Thyroid gland (tissue), 4 donors: ENCODE measurements at places on chromosomes 6 and 20.

- no peak for DNase-seq
Measured at GRCh38 chr6:145148776-145149175, 586.5 kb downstream of the EPM2A start.

DNA sequence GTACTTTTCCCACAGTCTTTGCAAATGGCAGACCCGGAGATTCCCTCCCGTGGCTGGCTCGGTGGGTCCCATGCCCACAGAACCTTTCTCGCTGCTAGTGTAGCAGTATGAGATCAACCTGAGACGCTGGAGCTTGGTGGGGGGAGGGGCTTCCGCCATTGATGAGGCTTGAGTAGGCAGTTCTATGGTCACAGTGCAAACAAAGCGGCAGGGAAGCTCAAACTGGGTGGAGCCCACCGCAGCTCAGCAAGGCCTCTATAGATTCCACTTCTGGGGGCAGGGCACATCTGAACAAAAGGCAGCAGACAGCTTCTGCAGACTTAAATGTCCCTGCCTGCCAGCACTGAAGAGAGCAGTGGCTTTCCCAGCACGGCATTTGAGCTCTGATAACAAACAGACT is 186.0 kb upstream of the KCNK16 start:
- DNase-seq: no peak

GRCh38 chr6:55405474-55406235 is 78.4 kb downstream of the GFRAL start:
- no peak for DNase-seq

DNA sequence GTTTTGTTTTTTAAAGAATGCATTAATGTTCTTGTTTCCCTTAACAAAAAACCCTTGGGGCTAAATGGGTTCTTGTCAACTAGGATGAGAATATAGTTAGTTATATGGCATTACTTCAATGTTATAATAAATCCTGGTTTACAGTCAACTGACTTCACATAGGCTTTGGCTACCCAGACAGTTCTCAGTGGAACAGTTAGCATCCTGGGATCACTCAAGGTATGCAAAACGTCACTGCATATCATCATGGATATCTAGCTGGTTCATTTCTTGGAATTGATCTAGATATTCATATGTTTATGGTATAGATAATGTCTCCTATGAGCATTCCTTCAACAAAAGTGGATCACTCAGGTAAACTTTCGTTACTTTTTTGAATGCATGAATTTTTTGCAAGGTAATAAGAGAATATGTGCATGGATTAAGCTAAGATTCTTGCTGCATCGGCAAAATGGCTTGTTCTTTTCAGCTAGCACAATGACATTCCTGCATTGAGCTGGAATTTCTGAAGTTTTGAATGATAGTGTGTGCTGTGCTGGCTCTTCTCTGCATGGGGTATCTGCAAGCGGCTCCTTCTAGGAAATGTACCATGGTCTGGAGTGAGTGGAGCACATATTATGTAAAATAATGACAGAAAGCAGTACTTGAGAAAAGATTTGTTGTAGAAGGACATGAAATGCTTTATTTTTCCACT is 138.9 kb downstream of the ADGRG6 start:
- no peak for DNase-seq

DNA sequence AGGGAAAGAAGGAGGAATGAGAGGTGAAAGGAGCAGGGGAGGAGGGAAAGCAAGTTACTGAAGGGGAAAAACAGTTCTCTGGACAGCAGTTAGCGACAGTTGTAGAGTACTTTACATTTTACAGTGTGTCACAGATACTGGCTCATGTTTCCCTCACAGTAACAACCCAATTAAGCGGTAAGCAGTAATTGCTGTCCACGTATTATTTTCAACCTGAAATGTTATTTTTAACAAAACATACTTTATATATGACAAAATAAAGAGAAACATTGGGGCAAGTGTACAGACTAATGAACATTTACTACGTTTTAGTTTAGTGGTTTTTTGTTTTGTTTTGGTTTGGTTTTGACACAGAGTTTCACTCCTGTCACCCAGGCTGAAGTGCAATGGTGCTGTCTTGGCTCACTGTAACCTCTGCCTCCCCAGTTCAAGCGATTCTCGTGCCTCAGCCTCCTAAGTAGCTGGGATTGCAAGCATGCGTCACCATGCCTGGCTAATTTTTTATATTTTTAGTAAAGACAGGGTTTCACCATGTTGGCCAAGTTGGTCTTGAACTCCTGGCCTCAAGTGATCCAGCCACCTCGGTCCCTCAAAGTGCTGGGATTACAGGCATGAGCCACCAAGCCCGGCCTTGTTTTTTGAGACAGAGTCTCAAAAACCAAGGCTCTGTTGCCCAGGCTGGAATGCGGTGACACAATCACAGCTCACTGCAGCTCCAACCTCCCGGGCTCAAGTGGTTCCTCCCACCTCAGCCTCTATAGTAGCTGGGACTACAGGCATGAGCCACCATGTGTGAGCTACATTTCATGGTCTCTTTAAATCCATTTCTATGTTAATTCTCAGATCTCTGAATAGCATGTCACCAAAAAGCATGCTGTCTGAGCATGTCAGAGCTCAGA is 22.6 kb upstream of the BTN3A2 start:
- no peak for DNase-seq

- no peak for DNase-seq
Measured at GRCh38 chr6:20197251-20197650, 15.0 kb downstream of the MBOAT1 start.

GRCh38 chr6:131949909-131950766 is 1.0 kb downstream of the CCN2 start:
- peak; percentile 87 for DNase-seq

- no peak for DNase-seq
Measured at GRCh38 chr6:11766589-11767450, 11.8 kb downstream of the ADTRP start.

DNA sequence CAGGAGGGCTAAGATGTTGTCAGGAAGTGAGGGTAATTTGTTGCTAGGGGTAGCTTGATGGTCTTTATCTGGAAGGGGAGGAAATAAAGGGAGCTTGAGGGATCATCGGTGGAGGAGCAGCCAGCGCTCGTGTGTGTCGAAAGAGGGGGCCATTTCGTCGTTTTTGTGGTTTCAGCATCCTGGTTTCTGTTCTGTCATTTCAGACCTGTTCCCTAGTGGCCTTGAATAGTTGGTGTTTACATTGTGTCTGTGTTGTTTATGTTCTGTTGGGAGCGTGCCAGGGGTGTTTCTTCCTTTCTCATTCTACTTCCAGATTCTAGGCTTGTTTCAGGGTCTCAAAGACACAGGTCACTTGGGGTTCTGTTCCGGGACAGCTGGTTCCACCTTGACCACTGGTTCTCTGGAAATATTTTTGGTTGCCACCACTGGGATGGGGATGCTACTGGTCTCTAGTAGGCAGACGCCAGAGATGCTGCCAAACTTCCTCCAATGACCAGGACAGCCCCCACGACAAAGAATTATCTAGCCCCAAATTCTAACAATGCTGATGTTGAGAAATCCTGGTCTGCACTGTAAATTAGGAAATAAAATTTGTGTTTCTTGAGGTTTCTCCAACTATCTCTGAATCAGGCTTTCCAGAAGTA is 113.9 kb upstream of the NAA20 start:
- DNase-seq: peak; percentile 17

DNA sequence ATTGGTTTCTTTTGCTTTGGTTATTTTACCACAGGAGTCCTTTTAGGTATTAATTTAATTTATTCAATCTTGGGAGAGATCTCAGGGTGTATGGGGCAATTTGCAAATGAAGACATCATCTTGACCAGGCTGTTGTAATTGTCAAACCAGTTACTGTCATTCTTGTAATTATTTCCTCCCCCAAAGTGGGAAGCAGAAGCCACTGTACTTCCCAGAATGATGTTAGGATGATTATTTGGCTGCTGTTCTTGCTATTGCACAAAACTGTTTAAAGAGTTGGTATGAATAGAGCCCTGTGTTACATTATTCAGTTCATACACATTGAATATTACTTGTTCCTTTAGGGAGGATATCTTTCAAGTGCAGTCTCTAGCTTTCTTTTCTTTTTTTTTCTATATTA is 1.7 kb downstream of the TAAR6 start:
- DNase-seq: no peak

DNA sequence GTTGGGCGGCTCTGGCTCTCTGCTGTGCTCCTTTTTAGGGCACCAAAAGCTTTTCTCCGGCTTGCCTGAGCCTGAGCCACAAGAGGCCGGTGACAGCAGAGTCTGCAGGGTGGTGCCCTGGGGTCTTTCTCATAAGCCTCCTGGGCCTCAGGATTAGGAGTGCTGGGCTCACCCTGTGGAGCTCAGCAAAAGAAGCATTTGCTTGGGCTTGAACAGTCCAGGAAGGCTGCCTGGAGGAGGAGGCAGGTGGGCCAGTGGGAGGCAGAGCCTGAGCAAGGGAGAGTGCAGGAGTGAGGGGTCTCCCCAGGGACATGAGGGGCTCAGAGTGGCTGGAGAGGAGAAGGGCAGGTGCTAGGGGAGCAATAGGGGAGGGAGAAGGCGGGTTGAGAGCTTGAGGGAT is 32.9 kb upstream of the MRGBP start:
- no peak for DNase-seq

- peak; percentile 35 for DNase-seq
Measured at GRCh38 chr6:42453654-42454427, 2.1 kb upstream of the TRERF1 start.

DNA sequence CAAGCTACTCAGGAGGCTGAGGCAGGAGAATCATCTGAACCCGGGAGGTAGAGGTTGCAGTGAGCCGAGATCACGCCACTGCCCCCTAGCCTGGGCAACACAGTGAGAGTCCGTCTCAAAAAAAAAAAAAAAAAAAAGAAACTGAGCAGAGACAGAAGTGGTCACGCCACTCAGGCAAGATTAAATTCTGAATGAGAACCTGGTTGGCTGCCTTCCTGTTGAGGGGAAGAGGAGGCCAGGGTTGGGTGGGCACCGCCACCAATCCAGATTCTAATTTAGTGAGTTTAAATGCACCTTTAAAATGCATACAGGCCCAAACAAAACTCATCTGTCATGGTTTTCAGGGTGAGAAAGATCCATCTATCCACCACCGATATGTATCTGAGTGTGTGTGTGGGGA is 23.7 kb upstream of the CCDC167 start:
- peak; percentile 11 for DNase-seq

- no peak for DNase-seq
Measured at GRCh38 chr6:66149132-66149531, 442.1 kb upstream of the EYS start.

DNA sequence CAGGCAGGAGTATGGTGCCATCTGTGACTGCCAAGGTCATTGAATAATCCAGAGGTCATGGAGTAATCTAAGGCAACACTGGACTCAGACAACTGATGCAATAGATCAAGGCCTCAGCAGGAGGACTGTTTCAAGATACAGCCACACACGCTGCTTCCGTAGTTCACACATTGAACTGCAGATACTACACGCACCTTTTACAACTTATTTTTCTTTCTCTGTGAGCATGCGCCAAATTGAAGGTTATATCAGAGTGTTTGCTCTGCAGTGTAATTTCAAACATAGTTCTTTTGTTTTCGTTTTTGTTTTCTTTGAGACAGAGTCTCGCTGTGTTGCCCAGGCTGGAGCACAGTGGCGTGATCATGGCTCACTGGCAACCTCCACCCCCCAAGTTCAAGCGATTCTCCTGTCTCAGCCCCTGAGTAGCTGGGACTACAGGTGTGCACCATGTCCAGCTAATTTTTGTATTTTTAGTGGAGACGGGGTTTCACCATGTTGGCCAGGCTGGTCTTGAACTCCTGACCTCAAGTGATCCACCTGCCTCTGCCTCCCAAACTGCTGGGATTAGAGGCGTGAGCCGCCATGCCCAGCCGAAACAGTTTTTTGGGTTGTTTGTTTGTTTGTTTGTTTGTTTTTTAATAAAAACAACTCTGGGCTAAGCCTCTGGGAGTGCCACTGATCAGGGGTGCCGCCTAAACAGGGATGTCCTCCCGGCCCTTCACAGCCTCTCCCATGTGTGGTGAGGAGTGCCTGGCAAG is 96.6 kb upstream of the NAA20 start:
- DNase-seq: no peak

GRCh38 chr20:61803915-61804751 is 261.5 kb downstream of the TAF4 start:
- DNase-seq: peak; percentile 42

- DNase-seq: no peak
Measured at GRCh38 chr20:47274401-47275108, 81.9 kb downstream of the ZMYND8 start.

- DNase-seq: peak; percentile 34
Measured at GRCh38 chr20:25399037-25399430, 8.4 kb upstream of the ABHD12 start.

GRCh38 chr6:140857739-140858380 is 1274.9 kb upstream of the GJE1 start:
- no peak for DNase-seq

DNA sequence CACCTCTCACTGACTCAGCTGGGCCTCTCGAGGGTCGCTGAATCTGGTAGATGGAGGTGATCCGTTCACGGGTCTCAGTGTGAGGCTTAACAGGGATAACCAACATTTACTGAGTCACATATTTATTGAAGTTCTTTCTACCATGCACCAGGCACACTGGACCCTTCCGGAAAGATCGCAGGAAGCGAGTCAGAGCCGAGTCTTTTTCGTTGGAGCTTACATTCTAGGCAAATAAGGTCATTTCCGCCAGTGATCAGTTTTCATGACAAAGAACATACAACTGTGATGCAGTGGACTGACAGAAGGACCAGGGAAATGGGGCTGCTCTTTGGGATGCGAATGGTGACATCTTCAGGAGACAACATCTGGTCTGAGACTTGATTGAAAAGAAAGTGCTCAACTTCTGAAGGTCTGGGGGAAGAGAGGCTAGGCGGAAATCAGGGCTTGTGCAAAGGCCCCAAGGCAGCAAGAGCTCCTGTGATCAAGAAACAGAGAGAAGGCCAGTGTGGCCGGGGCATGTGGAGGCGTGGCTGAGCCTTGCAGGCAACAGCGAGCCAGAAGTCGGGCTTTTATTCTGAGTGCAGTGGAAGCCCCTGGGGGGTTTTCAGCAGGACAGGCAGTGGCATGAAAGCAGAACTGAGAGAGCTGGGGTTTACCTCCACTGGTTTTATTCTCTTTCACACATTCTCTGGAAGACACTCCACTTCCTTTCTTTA is 56.7 kb downstream of the APCDD1L start:
- no peak for DNase-seq

DNA sequence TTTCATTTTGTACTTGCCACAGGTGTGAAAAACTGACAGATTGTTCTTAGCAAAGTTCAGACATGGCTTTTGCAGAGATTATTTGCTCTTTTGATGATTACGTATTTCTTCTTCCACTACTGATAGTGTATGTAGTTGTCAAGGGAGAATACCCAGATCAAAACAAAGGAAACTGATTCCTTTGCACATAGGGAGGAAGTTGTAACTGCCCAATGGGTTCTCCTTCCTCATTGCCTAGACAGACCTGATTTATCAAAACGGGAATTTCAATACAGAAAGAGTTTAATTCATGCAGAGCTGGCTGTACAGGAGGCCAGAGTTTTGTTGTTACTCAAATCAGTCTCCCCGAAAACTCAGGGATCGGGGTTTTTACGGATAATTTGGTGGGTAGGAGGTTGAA is 214.7 kb downstream of the BCAS1 start:
- no peak for DNase-seq
